CD4-positive, alpha-beta T cell treated with Interleukin-15 for 4 hours (primary cell): ENCODE measurements at places on chromosomes 6 and 20.

DNA sequence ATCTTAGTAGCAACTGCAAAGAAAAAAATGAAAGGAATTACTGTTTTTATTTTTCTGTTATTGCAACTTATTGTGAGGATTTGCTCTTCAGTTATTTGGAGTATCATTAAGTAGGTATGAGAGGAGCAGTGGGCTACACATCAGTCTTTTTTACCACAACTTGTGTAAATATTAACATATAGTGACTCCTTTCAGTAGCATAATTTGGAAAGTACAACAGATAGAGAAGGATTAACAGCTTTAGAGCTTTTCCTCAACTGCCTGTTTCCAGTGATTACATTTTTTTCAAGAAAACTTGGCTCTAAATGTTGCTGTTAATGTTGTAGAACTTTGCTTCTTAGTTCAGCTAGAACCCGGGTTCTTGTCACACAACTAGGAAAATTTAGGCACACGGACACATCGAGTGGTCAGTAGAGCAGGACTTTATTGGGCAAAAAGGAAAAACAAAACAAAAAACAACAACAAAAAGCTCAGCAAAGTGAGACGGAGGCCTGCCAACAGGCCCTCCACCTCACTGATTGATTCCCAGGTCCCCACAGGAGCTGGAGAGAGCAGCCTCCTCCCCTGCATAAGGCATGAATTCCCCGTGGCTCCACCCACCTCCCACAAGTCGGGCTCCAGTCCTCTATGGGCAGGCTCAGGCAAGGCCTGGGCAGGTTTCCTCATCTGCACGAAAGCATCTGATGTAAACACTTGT lies 75.1 kb downstream of the ADGRG6 start:
- DNase-seq: no peak

- no peak for DNase-seq
Observed at GRCh38 chr6:14037402-14038277, 79.9 kb upstream of the CD83 start.

DNA sequence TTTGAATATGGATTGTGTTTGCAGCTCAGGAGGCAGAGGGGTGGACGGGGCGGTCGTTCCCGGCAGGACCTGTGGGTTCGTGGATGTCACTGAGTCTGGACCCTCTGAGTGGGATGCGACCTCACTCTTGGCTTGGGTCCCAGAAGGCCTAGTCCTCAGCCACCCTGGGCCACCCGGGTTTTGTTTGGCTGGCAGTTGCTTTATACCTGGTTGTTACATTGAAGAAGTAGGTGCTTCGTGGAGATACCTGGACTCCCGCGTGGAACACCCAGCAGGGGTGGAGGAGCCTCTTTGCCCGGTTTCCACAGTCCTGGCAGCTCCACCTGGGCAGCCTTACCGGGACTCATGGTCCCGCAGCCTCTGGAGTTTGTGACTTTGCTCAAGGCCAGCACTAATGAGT lies 405.1 kb downstream of the TAF4 start:
- DNase-seq: no peak

DNA sequence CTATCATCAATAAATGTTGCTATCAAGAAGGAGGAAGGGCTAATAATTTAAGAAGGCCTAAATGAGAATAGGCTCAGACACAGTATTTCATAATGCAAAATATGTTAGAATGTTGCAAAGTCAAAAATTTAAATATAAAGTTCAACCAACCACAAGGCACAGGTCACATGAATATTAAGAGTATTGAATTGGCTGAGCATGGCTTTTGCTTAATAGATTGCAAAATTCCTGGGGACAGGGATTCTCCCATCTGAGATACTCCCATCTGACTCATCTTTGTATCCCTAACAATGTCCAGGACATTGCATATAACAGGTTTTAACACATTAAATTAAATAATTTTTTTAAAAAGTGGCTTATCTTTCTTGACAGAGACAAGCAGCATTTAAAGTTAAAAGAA lies 32.9 kb upstream of the UTRN start:
- DNase-seq: no peak

DNA sequence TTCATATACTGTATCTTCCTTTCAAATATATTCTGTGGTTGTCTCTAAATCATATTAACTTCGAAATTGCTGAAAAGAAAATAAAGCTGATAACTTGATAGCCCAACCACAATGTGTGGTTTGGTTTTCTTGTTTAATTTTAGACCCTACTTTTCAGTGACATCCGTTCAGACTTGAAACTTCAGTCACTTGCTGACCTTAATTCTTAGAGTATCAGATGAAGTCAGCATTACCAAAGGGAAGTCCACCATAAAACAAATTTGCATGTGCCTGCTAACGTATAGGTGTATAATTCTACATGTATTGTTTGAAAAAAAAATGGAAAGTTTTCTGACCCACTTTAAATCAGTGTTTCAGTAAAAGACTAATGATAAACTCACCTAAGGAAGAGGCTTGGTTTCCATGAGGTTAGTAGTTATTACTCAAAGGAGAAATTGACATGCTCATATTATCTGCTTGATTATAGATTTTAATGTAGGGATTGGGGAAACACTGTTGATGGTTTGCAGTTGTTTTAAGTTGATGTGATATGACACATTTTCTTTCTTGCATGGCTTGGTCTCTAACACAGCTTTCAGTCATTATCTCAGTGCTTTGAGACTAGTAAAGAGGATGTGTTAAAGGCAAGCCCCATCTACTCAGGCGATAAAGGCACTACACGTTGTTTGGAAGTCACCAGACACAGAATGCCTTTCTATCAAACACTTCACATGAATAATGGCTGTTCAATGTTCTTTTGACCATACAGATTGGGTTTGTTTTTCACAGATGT lies 5.2 kb upstream of the IL17A start:
- DNase-seq: no peak

GRCh38 chr6:106167096-106167814 lies 81.1 kb downstream of the PRDM1 start:
- DNase-seq: no peak

DNA sequence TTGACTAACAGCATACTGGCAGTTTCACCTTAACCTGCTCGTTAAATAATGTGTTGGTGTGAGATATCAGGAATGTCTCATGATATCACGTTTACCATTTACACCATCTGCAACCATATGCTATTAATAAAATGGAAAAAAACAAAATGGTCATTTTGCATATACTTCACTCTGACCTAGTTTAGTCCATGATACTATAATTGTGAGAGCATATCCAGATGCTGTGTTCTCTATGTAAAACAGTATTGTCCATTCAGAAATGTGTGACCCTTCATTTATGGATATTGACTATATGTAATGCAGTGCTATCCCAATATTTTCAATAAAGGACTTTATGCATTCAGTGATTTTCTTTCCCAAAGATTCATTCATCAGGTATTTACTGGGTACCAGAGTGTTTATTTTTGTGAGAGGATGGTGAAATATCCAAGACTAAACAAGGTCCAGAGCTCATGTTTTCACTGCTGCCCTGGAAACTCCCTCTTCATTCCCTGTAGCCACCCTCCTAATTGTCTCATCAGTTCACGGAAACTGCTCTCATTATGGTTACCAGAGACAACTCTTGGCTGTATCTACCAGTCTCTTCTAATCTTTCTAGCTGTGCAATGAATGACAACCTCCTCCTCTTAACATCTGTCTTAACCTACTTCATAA lies 25.7 kb upstream of the HINT3 start:
- no peak for DNase-seq

- DNase-seq: no peak
Observed at GRCh38 chr6:25179051-25179778, 100.0 kb upstream of the CARMIL1 start.
